ENCODE measurements at places on chromosomes 3 and 15. TPM values are rescaled to one million over a fixed set of nuclear protein-coding genes. Genes with fewer than 3 reads are reported as not detected.

The RASGRP1 gene
- 1.5 TPM for total RNA-seq

The GPR176 gene
- total RNA-seq, result 60.0 TPM

DNA sequence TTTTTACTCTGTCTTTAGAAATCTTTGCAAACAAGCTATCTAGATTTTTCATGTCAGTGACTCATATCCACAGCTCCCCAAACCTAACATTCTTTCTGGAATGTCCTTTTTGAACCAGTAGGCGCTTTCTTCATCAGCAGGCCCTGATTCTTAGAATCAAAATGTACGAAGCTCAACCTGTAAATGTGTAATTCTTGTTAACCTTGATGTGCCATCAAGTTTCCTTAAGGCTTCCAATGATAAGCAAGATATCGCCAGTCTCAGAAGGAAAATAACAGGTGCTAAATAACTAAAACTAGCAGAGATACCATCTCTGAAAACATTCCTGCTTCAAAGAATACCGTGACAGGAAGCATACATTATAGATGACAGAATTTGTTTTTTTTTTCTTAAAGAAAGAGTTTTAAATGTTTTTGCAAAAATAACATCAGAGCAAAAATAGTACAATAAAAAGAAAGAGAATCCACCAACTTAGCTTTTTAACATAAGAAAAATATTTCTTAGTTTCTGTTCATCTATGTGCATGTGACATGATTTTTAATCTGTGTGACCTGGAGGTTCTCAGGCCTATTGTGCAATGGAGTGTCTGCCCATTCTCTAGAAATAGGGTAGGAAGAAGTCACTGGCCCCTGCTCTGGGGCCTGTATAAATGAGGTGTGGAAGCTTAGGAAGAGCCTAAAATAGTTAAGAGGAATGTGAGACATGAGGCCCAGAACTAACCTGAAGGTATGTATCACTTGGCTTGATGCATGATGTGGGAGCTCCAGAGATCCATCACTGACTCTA lies 14.7 kb upstream of the SECISBP2L start:
- DNase-seq, result no peak

DNA sequence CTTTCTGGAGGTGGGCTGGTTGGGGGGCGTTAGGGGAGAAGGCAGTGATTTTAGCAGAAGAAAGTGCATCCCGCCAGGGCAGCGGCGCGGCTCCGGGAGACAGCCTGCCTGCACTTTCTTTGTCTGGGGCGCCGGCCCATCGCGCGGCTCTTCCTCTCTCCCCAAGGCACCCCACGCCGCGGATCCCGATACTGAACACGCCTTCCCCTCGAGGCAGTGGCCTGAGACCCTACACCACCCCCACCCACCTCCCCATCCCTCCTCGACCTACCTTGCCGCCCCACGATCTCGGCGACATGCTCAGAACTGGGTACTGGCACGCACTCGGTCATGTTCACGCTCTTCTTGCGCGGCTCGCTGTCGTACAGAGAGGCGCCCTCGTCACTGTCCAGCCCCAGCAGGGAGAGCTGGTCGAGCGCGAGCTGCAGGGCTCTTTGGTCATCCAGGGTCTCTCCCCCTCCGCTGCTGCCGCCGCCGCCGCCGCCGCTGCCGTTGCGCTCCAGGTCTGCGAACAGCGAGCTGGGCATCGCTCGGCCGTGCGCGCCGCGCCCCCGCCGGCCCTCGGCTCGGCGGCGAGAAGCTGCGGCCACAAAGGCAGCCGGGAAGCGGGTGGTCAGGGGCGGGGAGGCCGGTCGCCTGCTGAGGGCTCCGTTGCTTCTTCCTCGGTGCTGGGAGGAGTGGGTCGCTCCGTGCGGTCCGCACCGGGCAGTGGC lies 483 bp downstream of the MEX3B start:
- peak; percentile 14 for DNase-seq

- DNase-seq, result peak; percentile 70
Measured at GRCh38 chr3:142087676-142088075, 61.7 kb downstream of the TFDP2 start.

The RNF7 gene
- total RNA-seq, result 143 TPM

- peak; percentile 26 for DNase-seq
Measured at GRCh38 chr15:92870010-92870591, 30.0 kb upstream of the CHD2 start.
